Stimulated activated CD4-positive, alpha-beta T cell treated with anti-CD3 and anti-CD28 coated beads, TNF-alpha, amount 100 ng/mL, for 1 hour (primary cell): ENCODE measurements at places on chromosomes 12 and 14.

- DNase-seq = no peak
Observed at GRCh38 chr12:96219700-96220206, 25.6 kb downstream of the ELK3 start.

DNA sequence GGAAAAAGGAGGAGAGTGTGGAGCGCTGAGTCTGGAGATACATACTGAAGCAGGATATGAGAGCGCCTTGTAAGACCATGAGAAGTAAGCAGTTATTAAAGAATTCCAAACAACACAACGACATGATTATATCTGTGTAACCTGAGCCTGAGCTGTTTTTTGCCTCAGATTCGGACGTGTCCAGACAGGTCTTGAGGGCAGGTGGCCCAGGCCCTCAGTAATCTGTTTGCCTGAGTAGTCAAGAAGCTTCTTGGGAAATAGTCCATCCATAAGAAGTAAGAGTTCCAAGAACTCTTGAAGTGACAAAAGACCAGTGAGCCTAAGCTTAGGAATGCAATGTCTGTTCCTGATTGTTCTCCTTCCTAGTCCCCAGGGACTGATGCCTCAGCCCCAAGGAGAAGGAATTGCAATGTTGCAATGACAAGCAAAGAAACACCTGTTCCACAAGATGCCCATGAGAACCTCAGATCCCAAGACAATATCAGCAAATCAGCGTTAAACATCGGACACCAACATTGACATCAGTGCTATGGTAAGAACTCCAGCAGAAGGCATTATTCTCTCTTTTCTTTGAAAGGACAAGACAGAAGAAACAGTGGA, 34.7 kb upstream of the ADAMTS20 start:
- DNase-seq = no peak

- no peak for DNase-seq
Observed at GRCh38 chr14:37480446-37481290, 114.4 kb downstream of the FOXA1 start.

- no peak for DNase-seq
Observed at GRCh38 chr14:27730204-27730603, 1036.4 kb upstream of the FOXG1 start.

GRCh38 chr14:31968107-31968810, 108.8 kb upstream of the ARHGAP5 start:
- no peak for DNase-seq

DNA sequence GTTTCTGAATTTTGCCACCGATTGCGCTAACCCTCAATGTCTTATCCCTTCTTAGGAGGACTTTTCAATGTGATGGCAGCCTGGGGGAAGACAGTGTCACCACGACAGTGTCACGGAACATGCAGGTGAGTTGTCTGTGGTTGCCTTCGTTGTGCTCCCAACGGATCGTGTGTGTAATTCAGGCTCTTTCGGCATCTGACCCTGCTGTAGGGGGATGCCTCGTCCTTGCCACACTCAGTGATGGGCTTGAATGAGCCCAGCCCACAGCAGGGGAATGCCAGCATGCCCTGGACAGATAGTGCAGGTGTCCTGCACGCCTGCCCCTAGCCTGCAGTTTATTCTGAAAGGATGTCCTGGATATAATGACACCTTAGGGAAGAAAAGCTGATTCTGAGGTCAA, 123.8 kb upstream of the RTL1 start:
- no peak for DNase-seq

GRCh38 chr12:114764510-114764909, 80.5 kb upstream of the TBX3 start:
- no peak for DNase-seq

GRCh38 chr12:57235017-57235727, 5.7 kb downstream of the SHMT2 start:
- no peak for DNase-seq
